ENCODE measurements at places on chromosomes 6 and 20.

- no peak for DNase-seq
These were observed 292.7 kb downstream of the TFAP2A start for GRCh38 chr6:10122164-10122563.

GRCh38 chr20:46312075-46312944 lies 4.0 kb upstream of the CDH22 start:
- no peak for DNase-seq

DNA sequence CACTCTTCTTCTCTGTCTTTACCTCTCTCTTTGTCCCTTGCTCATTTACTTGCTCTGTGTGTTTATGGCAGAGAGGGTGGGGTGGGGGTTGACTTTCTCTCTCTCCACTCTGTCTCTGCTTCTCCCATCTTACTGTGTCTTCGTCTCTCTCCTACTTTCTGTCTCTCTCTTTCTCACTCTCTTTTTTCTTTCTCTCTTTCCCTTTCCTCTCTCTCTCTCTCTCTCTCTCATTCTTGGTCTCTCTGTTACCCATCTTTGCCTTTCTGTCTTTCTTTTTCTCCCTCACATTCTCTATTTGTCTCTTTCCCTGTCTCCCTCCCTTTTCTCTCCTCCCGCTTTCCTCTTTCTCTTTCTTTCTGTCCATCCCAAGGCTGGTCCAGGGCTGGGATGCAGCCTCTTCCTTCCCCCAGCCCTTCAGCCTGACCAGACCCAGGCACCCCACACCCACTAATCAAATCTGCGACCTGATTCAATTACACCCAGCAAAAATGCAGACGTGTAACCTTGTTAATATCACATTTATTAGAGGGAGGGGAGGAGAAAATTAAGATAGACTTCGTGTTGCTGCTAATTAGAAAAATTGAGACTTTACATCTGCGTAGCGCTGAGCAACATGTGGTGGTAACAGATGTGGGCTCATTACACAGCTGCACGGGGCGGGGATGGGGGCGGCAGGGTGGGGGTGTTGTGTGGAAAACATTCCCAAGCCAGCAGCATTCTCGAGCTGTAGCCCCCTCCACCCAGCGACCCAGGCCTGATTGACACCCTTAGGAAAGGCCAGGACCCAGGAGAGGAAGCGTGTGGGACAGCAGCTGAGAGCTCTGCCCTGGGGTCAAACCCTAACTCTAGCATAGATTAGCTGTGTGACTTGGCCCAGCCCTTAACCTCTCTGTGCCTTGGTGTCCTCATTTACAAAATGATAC lies 124.9 kb upstream of the MAFB start:
- DNase-seq: no peak

GRCh38 chr6:139475646-139476045 lies 101.2 kb upstream of the CITED2 start:
- no peak for DNase-seq

DNA sequence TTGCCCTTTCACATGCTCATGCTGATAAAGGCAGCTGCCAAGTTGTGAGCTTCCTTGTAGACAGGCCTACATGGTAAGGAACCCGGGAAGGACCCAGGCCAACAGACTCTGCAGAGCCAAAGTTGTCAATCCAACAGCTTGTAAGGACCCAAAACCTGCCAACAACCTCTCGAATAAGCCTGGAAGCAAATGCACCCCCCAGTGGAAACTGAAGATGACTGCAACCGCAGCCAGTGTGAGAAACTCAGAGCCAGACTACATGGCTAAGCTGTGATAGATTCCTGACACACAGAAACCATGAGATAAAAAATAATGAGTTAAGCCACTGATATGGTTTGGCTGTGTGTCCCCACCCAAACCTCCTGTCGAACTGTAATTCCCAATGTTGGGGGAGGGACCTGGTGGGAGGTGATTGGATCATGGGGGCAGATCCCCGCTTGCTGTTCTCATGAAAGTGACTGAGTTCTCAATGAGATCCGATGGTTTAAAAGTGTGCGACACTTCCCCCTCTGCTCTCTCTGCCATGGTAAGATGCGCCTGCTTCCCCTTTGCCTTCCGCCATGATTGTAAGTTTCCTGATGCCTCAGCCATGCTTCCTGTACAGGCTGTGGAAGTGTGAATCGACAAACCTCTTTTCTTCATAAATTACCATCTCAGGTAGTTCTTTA lies 18.8 kb upstream of the CLPSL2 start:
- DNase-seq: no peak

- peak; percentile 56 for DNase-seq
These were observed 33.0 kb upstream of the POU5F1 start for GRCh38 chr6:31203345-31203979.

DNA sequence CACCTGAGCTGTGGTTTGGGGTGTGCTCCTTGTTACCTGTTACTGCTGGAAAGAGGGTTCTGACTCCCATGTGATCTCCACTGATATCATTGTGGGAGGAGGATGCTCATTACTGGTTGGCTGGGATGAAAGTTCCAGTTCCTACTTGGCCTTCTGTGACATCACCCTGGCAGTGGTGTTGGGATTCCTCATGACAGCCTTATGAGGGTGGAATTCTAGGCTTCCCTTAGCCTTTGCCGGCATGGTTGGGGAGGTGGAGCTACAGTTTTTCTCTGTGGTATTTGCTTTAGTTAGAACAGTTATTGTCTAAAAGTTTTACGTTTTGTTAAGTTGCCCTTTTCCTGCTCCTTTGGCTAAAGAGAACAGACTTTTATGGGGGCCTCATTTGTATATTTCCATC lies 112.1 kb downstream of the AFG1L start:
- DNase-seq: no peak

GRCh38 chr6:31870385-31870921 lies 7.8 kb upstream of the NEU1 start:
- DNase-seq: no peak

DNA sequence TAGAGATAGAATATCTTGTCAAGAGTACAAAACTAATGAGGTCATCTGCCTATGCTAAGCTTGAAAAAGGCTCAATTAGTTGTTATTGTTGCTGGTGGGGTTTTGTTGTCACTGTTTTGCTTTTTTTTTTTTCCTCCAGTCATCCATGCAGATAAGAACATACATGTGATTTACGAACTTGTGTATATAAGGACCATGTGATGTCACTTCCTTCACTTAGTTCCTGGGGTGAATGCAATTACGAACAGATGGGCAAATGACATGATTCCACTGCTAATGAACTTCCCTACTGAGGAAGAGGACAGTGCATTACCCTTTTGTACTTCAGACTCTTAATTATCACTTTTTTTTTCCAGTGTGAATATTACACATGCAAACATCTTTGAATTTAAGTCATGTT lies 1175.3 kb upstream of the GJE1 start:
- no peak for DNase-seq

GRCh38 chr6:17032590-17032987 lies 69.3 kb upstream of the STMND1 start:
- no peak for DNase-seq
